Activated CD4-positive, alpha-beta T cell treated with anti-CD3 and anti-CD28 coated beads, Interleukin-2, Interleukin-4, amounts not matched to agents 100 ng/mL and 50 ng/mL, durations not matched to agents 16 hours and 8 hours (primary cell): ENCODE measurements at places on chromosomes 2 and 18.

DNA sequence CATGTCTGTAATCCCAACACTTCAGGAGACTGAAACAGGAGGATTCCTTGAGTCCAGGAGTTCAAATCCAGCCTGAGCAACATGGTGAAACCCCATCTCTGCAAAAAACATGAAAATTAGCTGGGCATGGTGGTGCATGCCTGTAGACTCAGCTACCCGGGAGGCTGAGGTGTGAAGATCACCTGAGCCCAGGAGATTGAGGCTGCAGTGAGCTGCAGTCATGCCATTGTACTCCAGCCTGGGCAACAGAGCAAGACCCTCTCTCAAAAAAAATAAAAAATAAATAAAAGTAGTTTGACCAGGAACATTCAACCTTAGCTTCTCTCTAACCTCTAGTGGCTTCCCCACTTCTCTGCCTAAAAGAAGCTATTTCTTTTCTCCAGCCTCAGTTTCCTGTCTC, 23.8 kb downstream of the SH3BP4 start:
- no peak for DNase-seq

DNA sequence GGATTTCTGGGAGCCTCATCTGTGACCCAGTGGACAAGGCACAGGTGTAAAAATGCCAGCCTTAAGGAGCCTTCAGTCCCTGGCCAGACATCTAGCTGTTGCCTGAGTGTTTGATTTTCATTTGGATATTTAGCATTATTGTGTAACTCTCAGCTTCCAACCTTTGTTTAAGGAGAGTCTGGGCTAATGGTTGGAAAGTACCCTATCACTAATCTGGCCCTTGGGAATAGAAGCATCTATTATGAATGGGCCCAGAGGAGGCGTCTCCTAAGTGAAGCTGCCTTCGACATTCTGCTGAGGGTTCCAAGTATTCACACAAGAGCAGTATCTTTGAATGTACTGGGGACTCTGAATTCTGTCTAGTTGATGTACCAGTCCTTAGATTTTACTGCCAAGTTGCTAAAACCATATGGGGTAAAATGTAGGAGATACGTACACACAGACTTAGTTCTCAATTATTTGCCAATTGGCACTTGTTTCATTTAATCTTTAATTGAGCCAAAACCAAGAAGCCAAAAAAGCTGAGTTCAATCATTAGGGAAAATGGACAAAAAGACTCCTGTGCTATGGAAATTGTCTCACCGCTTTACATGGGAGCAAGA, 7.2 kb upstream of the ANKRD29 start:
- no peak for DNase-seq

DNA sequence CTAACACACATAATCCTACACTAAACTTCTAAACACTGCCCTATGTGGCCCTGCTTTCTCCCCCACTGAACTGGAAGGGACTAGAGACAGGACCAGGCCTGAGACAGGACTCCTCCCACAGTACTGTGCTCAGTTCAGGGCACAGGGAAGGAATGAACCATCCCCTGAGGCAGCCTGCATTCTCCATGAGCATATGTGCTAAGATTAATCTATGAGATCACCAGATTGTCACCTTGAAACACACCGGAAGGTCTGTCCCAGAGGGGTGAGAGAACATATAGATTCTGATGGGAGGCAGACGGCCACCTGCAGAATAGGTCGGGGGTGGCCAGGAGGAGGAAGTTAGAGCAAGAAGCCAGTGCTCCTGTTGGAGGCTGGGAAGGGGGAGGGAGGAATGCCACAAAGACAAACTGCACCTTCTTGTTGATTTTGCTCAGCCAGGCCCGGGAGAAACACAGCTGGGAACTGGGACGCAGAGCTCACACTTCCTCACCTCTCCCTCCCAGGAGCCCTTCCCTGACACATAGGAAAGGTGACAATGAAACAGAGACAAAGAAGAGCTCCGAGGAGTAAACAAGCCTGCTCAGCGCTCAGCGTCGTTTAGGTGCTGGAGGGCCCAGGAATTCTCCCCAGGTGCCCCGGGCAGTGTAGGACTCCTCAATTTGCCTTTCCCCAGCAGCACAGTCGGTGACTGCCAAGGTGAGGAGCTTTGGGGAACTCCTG, 52.1 kb downstream of the ZBTB7C start:
- DNase-seq, result no peak

DNA sequence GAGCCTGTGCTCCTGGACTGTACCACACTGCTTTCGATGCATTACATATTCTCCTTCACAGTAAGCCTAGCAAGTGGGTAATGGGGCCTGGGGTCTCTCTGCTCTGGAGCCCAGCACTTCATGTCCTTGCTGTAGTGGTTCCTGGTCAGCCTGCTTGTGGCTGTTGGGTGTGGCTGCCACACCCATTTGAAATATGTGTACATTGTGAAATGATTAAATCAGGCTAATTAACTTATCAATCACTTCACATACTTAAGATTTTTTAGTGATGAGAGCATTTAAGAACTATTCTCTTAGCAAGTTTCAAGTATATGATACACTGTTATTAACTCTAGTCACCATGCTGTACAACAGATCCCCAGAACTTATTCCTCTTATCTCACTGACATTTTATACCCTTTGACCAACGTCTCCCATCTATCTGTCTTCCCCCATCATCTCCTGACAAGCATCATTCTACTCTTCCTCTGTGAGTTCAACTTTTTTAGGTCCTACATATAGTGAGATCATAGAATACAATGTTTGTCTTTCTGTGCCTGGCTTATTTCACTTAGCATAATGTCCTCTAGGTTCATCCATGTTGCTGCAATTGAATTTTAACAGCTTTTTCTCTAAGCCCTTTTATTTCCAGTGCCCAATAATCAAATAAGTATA, 92.1 kb downstream of the LYPD6 start:
- DNase-seq, result no peak

DNA sequence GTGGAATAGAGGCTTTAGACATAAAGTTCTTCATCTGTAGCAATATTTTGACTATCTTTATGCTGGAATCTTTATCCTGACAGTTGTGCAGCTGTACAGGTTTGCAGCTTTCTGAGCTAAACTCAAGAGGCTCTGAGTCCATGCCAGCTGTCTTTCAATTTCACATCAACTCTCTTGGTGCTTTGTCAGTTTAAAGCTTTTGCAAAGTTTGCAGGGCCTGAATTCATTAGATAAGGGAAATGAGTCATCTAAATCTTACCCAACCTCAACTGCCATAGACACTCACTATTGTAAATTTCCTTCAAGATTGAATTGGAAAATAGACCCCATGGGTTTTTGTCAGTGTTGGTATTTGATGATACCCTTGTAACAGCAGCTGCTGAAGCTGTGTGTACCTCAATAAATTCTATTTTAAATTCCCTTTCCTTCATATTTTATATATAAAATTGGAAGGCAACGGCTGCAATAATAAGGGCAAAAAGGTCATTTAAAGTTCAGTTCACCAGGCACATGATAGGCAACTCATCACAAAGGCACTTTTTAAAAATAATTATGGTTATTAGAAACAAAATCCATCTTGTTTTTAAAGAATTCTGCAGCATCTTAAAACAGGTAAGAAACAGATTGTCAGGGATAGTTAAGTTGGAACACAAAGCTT, 169.9 kb upstream of the SLC39A10 start:
- peak; percentile 84 for DNase-seq

- DNase-seq, result no peak
Measured at GRCh38 chr2:219820767-219821166, 193.3 kb downstream of the SLC4A3 start.

- no peak for DNase-seq
Measured at GRCh38 chr2:69985688-69986087, 24.3 kb upstream of the ASPRV1 start.

GRCh38 chr2:102313025-102313424, 1.7 kb downstream of the IL1RL1 start:
- DNase-seq, result no peak

- no peak for DNase-seq
Measured at GRCh38 chr2:173062801-173063200, 12.8 kb upstream of the MAP3K20 start.

DNA sequence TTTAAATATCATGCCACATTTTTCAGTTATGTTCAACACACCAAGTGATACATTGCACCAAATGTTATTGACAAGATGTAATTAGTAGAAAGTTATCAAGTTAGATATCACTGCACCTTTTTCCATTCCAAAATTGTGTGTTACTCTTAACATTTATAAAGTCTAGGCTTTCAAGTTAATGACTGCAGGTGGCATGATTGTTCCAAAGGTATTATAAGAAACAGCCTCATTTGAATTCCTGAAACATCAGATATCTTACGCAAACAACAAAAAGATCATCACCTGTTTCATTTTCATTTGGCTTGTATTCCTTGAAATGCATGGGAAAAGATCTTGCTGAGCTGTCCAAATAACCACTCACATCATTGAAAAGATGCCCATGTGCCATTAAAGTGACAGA, 1528.2 kb upstream of the ZEB2 start:
- DNase-seq, result no peak

- no peak for DNase-seq
Measured at GRCh38 chr2:54755641-54756326, 32.3 kb downstream of the EML6 start.

- no peak for DNase-seq
Measured at GRCh38 chr2:14673351-14673875, 40.9 kb downstream of the LRATD1 start.

- no peak for DNase-seq
Measured at GRCh38 chr2:27832396-27832795, 57.8 kb downstream of the RBKS start.

DNA sequence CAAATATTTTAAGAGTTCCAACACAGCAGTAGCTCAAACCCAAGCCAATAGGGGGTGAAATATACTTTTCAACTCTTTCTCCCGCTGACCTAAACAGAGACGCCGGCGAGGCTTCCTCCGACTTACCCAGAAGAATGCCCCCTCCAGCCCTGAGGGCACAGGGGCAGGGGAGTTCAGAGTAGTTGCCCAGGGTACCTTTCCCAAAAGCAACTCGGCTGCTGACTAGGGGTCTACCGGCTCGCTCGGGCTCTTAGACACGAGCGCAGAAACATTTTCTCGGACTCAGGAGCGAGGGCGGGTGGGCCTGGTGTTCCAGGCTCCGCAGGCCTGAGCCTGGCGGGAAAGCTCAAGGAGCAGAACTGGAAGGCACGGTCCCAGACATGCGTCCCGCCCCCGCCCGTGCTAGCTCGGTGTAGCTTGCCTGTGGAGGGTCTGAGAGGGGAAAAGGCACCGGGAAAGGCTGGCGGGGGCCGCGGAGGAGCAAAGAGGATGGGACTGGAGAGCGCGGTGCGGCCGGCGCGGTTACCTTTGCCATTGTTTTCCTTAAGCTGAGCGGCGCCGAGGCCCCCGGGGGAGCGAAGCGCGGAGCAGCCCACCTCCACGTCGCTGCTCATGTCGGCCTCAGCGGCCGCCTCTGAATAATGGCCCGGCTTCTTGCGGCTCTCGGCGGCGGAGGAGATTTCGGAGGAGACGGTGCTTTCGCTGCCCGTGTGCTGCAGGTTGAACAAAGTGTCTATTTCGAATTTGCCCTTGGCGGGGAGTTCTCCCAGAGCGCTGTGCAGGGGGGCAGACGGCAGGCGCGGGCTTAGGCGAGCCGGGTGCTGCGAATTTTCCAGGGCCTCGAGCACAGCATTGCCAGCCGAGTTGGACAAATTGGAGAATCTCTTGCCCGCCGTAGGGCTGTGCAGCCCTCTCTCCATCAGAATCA, 674 bp downstream of the EVX2 start:
- no peak for DNase-seq

GRCh38 chr2:191696001-191696400, 18.1 kb downstream of the NABP1 start:
- DNase-seq, result no peak

GRCh38 chr2:26244309-26245230, at the start of the genes HADHA and HADHB:
Gene HADHA (minus strand): TSS chr2:26244632. CDS start chr2:26244596, 36 bp downstream.
Gene HADHB (plus strand): TSS chr2:26244939. CDS start chr2:26254255, 9,316 bp downstream.
- peak; percentile 85 for DNase-seq

- no peak for DNase-seq
Measured at GRCh38 chr2:217409949-217410680, 550.3 kb upstream of the TNP1 start.
